PC-3 (cell line): ENCODE measurements at places on chromosomes 12 and 14. TPM values are rescaled to one million over a fixed set of nuclear protein-coding genes. Genes with fewer than 3 reads are reported as not detected.

DNA sequence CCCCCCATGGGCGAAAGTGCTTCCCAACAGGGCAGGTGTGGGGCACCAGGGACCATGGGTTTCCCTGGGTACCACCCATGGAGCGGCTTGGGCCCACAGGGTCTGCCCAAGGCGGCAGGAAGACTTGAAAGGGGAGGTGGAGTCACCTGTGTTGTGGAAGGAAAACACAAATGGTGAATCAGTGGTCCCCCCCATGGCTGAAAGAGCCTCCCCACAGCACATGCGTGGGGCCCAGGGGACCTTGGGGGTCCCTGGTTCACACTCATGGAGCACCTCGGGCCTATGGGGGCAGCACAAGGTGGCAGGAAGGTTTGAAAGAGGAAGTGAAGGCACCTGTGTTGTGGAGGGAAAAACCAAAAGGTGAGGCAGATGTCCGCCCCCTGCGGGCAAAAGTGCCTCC is 581.9 kb downstream of the ALG10 start:
- DNase-seq, result no peak

- DNase-seq, result peak; percentile 22
These were observed 39.3 kb downstream of the RPS6KA5 start for GRCh38 chr14:91021115-91021514.

GRCh38 chr14:61456720-61457119 is 135.3 kb downstream of the PRKCH start:
- peak; percentile 95 for DNase-seq

- no peak for DNase-seq
These were observed 1.9 kb upstream of the PITPNM2 start for GRCh38 chr12:123152833-123153232.

DNA sequence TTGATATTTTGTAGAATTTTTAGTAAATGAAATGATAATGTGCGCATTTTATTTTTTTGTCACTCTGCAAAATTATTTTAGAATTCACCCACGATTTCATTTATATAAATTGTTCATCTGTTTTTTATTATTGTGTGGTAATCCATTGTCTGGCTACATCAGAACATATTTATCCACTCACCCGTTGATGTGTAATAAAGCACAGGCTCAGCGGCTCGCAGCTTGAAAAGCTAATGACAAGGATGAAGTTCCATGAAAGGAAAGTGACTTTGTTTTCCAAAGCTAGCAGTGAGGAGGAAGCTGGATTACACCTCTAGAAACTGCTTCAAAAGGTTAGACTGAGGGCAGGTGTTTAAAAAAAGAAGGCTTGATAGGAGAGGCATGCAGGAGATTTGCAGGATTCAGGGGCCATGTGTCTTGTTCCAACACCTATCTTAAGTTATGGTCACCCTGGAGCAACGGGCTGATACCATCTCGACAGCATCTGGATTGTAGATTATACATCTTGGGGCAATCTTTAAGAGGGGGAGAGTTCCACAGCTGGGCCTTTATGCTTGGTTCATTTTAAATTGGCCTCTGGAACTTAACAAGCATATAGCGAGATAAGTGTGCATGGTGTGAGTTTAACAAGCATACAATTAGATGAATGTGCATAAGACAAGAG is 194.1 kb downstream of the TMTC3 start:
- no peak for DNase-seq

DNA sequence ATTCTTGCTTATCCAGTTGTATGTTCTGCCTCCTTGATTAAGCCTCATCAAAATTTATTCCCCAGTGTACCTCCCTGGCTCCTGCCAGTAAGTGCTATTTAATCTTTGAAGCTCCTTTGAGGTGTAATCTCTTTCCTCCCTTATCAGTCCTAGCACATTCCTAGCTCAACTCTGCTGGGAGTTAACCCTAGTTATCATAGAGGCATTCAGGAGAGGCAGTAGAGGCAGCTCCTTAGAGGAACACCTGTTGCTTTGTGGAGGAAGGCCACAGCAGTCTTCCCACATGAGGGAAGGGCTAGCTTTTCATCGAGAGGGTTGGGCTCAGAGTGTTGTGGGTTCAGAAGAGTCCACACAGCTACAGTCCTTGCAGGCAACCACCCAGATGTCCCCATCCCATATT is 182.4 kb upstream of the ARID2 start:
- DNase-seq, result no peak

- DNase-seq, result no peak
These were observed 357.0 kb downstream of the TMEM121 start for GRCh38 chr14:105883066-105884005.

GRCh38 chr12:30257618-30258017 is 438.1 kb downstream of the IPO8 start:
- DNase-seq, result no peak

DNA sequence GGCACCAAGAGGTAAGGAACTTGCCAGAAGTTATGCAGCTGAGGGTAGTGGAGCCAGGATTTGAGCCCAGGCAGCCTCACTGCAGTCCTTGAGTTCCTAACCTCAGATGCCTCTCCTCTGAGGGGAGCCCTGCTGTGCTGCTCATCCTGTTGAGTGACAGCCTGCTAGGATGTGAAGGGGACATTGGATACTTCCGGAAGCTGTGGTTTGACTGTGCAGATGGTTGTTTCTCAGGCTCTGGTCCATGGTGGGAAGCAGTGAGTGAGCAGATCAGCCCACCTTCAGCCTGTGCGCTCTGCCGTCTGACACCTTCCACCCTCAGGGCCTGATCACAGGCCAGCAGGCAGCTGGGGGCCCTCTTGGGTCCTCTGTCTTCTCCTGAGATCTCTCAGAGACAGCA is 253.2 kb downstream of the CACNA1C start:
- DNase-seq, result no peak

DNA sequence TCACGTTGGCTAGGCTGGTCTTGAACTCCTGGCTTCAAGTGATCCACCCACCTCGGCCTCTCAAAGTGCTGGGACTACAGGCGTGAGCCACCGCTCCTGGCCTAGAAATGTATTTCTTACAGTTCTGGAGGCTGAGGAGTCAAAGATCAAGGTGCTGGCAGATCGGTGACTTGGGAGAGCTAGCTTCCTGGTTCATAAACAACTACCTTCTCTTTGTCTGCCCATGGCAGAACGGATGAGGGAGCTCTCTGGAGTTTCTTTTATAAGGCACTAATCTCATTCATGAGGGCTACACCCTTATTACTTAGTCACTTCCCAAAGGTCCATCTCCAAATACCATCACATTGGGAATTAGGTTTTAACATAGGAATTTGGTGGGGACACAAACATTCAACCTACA is 38.9 kb downstream of the SLC17A8 start:
- DNase-seq, result no peak

- DNase-seq, result no peak
These were observed at the start of gene CISTR for GRCh38 chr12:53751336-53752191. TSS of gene CISTR (minus strand) at chr12:53751979.

MDM2 gene
- 43.0 and 86.4 TPM in 2 replicates for total RNA-seq

ANO2 gene
- not detected in 2 replicates for total RNA-seq

SRSF5 gene
- 213 and 309 TPM in 2 replicates for total RNA-seq

CLEC2B gene
- not detected in 2 replicates for total RNA-seq

SMCO2 gene
- 0.69 and 1.7 TPM in 2 replicates for total RNA-seq

ARG2 gene
- 1.1 and 1.7 TPM in 2 replicates for total RNA-seq

ATP5F1B gene
- 981 and 1,046 TPM in 2 replicates for total RNA-seq
